Stimulated activated CD8-positive, alpha-beta memory T cell treated with anti-CD3 and anti-CD28 coated beads, Interleukin-4, amount 100 ng/mL, for 48 hours (primary cell): ENCODE measurements at places on chromosomes 5 and 9.

GRCh38 chr9:98136489-98136888, 17.5 kb upstream of the TRIM14 start:
- DNase-seq, result no peak

DNA sequence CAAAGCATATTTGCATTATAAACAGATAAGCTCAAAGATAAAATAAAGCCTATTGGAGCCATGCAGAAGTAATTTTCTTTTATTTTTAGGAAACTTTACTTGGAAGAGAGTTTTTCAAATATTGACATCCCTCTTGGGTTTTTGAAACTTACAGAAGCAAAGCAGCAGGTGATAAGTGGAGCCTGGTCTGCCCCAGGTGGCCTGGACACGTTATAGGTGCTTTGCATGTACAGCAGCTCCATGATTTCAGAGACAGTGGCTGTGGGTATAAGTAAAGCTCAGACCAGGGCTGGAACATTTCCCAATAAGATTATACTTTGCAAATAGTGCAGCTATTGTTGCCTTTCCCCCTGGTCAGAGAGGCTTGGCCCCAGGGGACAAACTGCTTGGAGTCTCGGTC, 51.5 kb downstream of the CCDC192 start:
- no peak for DNase-seq

- DNase-seq, result no peak
Measured at GRCh38 chr9:128947277-128947526, 201 bp downstream of the DOLK start.

- no peak for DNase-seq
Measured at GRCh38 chr9:70297141-70297540, 38.4 kb downstream of the SMC5 start.

- DNase-seq, result peak; percentile 43
Measured at GRCh38 chr5:177412603-177413233, 3.4 kb upstream of the F12 start.
